NCI-H460 (cell line): ENCODE measurements at places on chromosomes 1 and 21.

- no peak for DNase-seq
Measured at GRCh38 chr1:210363119-210363518, 34.4 kb downstream of the HHAT start.

DNA sequence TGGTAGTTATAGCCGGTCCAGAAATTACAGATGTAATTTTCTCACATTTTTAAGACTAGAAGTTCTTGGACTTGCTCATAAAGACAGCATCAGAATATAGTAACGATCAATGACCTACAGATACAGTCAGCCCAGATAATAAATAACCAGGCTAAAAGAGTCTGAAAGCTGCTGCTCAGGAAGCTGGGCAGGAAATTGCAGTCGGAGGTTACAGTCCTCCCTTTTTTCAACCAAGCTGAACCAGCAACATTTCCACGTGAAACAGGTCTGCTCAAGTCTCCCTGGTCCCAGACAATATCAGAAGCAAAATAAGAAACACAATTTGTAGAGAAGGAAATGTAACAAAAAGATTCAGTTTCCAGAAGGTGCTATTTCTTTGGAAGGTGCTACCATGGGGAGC lies 457.4 kb downstream of the SIPA1L2 start:
- DNase-seq: no peak

- DNase-seq: no peak
Measured at GRCh38 chr1:217332431-217333065, 298.3 kb downstream of the GPATCH2 start.

DNA sequence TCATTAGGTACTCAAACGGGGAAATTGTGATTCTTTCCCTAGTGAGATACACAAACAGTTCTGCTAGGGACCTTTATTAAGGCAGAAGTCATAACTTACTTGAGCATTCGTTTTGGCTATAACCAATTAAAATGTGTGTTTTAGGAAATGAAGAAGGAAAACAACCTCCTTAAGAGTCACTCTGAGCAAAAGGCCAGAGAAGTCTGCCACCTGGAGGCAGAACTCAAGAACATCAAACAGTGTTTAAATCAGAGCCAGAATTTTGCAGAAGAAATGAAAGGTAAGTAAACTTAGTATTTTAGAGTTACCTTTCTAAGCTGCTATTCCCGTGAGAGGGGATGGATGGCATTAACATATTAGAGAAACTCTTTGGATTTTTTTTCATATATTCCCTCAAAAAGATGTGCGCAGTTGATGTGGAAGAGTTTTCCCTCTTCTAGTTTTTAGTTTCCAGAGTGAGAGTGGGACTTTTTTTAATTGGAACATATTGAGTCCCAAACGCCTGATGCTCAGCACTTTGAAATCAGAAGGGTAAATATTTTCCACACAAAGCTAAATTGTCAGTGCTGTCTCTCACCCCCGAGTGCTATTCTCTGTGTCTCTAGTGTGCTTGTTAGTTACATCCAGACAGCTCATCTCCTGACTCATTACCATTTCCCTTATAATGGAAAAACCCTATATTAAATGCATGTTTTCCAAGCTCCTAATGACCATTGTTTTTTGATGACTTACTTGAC lies 34.9 kb downstream of the CENPF start:
- DNase-seq: peak; percentile 43

DNA sequence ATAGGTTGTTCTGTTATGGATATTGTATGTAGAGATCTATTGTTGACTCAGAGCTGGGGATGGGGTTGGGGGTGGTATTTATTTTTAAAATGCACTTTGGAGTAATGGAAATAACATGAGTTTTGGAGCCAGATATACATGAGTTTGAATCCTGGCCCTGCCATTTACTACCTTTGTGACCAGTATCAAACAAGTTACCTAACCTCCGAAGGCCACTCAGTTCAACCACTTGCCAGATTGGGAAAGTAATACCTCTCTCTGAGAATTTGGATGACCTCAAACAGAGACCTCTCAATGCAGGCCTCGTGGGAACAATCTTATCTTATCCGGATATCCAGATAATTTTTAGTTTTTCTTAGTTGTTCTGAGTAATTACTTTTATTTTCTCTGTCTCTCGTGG lies 181.0 kb downstream of the FGGY start:
- DNase-seq: no peak

DNA sequence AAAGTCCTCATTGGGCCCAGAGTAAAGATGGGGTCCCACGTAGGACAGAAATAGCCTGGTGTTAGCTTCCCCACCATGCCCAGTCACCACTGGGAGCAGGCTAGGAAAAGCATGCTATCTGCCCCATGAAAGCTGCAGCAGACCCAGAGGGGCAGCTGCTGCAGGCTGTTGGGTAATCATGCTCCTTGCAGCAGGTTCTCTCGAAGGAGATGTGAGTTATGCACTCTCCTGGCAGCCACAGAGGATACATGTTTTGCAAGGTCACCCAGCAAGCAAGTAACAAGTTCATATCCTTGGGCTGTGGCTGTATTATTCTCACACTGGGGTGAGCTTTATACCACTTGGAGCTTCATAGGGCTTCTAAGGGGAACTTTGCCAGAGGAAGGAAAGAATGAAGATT lies 9.1 kb upstream of the HEYL start:
- no peak for DNase-seq

DNA sequence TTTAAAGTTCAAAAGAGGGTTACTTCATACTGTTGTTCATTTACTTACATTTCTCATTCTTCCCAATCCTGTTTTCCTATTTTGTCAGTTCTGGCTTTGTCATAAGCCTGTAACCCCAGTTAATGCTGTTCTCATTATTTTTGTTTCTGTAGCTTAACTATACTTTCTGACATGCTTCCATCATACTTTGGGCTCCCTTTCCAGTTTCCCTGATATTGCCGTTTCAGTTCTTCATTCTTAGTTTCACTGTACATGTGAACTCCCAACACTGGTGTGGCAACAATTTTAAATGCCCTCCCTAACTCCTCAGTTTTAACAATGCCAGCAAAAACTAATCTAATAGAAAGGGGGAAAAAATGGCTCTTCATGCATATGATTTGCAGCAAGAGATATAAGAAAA lies 456.7 kb downstream of the LMO4 start:
- no peak for DNase-seq
